ENCODE measurements at places on chromosomes 6 and 20.
A peak's percentile ranks its signal among the peaks of the same experiment; 100 is the strongest.

GRCh38 chr6:82416346-82416745, 52.7 kb downstream of the TPBG start:
- DNase-seq, result no peak

DNA sequence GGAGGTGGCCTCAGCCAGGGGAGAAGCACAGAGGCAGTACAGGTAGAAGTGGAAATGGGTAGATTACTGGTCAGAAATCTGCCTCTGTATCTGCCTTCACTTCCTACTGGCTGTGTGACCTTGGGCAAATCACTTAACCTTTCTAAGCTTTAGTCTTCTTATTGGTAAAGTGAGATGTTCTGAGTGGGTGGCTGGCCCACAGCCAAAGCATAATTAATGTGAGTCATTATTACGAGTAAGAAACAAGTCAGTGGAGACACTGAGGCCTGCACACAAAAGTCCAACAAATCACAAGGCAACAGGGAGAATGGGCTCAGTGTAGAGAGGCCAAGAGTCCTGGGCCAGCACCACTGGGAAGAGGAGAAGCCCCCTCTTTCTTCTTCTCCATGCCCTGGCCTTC, 39.1 kb downstream of the NRN1 start:
- no peak for DNase-seq

DNA sequence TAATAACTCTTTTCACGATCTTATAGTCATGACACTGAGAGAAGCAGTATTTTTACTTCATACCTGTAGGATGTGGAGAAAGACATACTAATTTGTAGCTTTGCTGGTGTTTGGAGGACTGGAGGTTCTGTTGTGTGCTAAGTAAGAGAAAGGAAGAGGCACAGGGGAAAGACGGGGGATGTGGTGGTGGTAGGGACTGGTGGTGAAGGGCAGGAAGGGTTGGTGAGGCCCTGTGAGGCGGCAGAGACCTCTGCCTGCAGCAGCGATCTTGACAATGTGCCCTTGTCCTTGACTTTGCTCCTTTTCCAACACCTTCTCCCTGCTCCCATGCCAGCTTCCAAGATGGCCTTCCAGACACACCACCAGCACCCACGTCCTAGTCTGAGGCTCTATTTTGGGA, 32.6 kb upstream of the MPC1 start:
- DNase-seq, result no peak

DNA sequence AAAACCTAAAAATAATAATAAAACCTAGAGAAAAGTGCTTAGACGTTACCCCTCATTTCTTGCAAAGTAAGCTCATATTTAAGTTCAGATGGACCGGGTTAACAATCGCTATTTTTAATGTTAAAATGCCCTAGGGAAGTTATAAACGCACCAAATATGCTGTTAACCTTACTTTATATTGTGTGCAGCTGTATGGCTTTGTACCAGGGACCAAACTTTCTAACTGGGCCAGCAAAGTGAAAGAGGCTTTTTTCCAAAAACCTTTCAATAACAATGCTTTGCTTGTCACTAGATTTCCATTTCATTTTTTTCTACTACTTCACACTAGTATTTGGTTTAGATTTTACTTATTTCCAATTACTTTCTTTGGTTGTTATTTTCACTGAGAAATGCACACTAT, 248.5 kb downstream of the FOXC1 start:
- no peak for DNase-seq

DNA sequence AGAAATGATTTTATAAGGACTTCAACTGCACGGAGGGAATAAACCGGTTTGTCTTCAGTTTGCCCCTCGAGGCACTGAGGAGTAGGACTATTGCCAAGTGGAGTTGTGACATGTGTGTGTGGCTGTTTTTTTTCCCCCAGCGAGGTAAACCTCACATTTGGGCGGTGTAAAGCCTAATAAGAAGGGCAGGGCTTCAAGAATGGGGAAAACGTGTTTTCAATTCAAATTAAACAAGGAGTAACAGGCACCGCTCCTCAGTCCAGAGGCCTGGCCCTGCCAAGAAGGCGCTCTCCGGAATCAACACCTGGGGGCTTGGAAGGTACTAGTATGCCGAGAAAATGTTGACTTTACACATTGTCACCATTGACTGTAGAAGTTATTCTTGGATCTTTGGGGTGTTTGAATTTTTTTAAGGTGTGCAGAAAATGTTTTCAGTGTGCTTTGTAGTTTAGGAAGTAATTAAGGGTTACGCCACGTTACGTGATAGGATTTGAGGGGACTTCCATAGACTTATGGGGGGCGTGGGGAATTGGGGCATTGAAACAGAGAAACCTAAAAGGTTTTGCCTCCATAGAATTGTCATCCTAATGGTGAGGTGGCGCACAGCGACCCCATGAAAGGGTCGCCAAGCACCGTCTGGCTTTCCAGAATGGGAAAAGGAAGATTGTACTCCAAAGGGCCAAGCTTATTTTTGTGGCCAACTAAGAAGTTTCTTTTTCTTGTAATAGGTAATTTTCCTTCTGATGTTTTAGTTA, 791 bp downstream of the ADGRG6 start:
- no peak for DNase-seq

DNA sequence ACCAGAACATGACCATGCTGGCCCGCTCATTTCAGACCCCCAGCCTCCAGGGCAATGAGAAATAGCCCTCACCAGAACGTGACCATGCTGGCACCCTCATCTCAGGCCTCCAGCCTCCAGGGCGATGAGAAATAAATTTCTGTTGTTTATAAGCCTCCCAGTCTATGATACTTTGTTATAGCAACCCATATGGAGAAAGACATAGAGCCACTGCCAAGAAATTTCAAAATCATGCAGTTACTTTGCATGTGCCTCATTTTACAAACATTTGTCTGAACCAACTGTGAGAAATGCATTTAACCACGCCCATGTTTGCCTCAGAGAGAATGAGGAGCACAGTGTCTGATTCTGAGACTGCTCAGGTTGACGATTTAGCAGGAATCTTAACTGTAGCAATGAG, 15.5 kb downstream of the CYP39A1 start:
- DNase-seq, result no peak

- no peak for DNase-seq
Observed at GRCh38 chr20:23452776-23453175, at the start of gene CST11. CST11 (minus strand) TSS chr20:23452876; CDS start chr20:23452811, 65 bp downstream.

DNA sequence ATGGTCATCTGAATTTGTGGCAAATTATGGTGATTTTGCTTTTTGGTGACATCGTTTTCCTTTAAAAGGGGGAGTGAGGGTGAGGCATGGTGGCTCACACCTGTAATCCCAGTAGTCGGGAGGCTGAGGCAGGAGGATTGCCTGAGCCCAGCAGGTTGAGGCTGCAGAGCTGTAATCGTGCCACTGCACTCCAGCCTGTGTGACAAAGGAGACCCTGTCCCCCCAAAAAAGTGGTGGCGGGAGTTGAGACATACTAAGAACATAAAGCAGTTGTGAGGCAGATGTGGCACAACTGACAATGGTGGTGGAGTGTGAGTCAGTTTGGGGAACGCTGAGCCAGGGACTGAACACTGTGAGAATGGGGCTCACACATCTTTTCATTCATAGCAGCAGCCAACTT, 45.5 kb downstream of the ADNP start:
- DNase-seq, result no peak

DNA sequence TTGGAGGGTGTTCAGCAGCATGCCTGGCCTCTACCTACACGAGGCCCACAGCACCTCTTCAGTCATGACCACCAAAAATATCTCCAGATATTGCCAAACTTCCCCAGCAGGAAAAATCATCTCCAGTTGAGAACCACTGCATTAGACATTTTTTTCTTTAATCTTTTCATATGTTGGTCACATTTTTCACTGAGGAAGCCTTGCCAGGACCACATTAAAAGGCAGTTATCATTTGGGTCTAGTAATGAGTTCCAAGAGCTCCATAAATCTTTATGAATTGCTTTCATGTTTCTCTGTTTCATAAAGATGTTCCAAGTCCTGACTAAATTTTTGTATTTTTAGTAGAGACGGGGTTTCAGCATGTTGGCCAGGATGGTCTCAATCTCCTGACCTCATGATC, 28.8 kb downstream of the MTRES1 start:
- no peak for DNase-seq

GRCh38 chr6:143196525-143197225, 136.0 kb downstream of the AIG1 start:
- DNase-seq, result no peak

DNA sequence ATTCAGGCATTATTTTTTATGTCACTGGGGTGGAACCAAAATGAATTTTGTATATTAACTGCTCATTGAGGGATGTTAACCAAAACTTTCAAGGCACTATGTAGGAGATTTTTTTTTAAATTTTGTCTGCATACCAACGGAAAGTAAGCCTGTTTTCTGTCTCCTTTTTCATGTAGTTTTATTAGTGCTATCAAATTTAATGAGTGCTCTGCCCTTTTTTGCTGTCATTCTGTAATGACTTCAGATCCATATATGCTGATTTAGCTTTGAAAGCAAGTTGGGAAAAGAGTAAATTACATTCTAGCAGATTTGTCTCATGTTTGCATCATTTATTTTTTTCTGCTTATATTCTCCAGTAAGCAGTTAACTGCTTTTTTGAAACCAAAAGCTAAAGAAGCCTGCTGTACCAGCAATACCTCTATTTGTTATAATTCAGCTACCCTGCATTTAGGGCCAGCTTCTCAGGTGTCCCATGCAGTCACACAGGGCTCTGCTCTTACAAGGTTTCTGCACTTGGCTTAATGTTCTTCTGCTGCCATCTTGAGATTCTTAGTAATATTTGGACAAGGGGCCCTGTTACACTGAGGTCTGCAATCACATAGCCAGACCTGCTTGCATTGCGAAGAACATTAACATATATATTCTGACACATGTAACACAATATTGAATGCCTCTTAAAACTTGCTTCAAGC, 429.0 kb downstream of the UTRN start:
- no peak for DNase-seq

GRCh38 chr20:20755674-20756319, 43.4 kb upstream of the RALGAPA2 start:
- no peak for DNase-seq

GRCh38 chr20:24690408-24690807, 221.0 kb downstream of the SYNDIG1 start:
- DNase-seq, result no peak

DNA sequence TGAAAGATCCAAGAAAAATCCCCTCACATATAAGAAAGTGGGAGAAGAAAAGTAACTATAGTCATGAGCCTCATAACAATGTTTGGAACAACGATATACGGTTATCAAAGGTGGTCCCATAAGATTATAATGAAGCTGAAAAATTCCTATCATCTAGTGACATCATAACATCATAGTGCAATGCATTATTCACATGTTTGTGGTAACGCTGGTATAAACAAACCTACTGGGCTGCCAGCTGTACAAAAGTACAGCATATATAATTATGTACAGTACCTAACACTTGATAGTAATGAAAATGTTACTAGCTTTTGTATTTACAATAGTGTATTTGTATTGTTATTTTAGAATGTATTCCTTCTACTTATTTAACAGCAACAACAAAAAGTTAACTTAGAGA, 240.7 kb downstream of the RNGTT start:
- no peak for DNase-seq

DNA sequence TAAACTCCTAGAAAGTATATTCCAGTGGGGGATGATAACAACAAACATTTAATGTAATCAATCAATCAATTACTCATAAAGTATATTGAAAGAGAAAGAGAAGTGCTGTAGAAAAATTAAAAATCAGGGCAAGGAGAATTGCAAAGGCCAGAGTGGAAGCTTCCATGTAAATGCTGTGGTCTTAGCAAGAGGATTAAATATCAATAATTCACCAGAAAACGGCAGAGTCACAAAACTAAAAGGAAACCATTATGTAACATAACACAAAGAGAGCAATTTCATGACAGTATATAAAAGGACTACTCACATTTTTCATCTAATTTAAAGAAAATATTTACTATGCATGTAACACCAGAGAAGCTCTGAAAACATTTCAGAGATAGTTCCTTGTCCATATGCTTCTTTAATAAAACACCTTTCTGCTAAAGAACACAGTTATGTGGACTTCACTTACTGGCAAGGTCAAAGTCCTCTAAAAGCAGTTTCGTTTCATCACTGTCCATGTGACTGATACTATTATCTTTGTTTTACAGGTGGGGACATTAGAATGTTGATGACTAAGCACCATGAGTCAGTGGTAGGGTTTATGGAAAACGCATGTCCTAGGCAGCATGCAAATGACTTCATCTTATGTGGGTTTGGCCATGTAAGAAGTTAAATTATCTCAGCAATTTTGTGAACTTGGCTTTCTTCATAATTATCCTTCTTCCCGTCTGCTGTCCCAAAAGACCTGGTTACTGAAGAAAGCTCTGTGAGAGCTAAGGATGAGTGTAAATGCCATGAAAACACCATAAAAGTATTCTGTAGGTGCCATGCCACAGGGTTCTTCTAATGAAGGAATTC, 185.8 kb upstream of the TENT5A start:
- DNase-seq, result no peak

- DNase-seq, result peak; percentile 58
Observed at GRCh38 chr6:9540534-9541126, 874.2 kb downstream of the TFAP2A start.

GRCh38 chr20:53706466-53707370, 113.1 kb upstream of the ZNF217 start:
- DNase-seq, result no peak

DNA sequence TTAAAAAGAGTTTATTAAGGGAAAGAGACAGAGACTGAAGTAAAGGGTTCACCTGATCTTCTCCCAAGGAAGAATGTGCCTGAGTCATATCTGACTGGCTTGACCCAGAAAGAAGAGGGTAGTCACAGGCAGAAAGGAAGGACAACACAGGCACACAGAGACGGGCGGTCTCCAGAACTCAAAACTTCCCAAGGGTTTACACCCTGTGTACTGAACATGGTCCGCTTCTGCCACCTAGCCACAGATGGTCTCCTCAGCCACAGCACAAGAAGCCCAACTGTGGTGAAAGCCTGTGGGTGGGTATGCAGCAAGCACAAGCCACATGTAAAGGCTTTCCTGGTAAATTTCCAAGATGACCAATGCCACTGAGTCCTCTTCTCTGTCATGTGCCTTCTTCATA, 17.2 kb downstream of the UNC5CL start:
- DNase-seq, result peak; percentile 26

DNA sequence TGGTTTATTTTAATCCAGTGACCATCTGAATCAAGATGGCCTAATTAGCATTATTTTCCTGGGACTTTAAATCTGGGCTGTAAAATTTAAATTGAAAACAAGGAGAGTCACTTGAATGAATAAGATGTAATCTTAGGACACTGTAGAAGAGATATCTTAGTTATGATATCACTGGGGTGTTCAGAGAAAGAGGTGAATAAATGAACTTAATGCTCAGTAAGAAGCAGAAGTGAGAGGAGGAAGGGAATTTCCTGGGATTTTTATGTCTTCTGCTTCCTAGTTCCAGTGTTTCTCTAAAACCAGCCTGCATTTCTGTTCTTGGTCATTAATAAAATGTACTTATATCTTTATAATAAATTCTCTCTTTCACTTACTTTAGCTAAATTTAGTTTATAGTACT, 136.8 kb upstream of the PTPRK start:
- DNase-seq, result no peak

GRCh38 chr20:51467956-51468626, 74.4 kb downstream of the NFATC2 start:
- DNase-seq, result no peak
